ENCODE measurements at places on chromosomes 2 and 18.

DNA sequence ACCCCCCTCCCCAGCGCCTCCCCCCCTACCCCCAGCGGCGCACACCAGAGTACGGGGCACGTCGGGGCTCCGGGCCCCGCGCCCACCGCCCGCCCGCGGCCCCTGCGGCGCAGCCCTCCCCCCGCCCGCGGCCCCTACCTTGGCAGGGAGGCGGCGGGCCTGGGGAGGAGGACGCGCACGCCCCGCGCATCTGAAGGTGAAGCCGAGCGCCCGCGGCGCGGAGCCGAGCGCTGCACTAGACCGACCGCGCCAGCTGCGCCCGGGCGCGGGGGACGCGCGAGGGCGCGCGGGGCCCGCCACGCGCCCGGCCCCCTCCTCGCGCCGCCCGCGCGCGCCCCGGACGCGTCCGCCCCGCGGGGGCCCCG lies at the start of gene ZNF516:
Gene ZNF516 (minus strand): TSS at position 237 of the 365 bp plus-strand sequence. CDS start 52,188 bp downstream, outside the sequence.
- no peak for DNase-seq

GRCh38 chr2:190574169-190574568 lies 39.6 kb upstream of the NEMP2 start:
- DNase-seq = no peak

- no peak for DNase-seq
Observed at GRCh38 chr18:9578306-9578705, 36.1 kb downstream of the PPP4R1 start.

DNA sequence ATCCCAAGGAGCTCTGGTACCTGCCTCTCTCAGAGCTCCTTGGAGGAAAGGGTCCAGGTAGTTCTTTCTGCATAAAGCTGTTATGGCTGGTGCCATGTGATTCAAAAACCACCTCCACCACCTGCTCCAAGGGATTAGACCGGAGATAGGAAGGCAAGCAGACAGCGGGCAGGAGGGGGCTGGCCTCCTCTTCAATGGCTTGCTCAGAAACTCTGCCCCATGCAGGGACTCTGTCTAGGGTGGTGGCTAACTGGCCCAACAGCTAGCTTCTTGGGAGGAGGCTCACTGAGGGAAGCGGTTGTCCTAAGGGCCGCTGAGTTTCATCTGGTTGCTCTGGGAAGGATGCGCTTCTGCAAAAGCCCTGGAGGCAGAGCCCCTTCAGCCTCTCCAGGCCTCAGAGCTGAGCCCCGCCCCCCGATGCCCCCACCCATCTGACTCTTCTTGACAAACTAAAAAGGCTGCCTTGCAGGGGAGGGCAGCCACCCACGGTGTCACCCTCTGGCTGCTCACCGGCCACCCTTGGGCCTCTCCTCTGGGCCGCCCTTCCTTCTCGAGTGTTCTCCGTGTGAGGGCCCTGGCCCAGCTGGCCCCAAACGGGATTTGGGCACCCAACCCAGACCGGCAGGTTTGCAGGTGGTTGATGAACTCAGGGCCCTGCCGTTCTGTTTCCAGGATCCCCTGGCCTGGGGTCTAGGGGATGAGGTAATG lies 90.2 kb downstream of the MCFD2 start:
- DNase-seq = no peak

DNA sequence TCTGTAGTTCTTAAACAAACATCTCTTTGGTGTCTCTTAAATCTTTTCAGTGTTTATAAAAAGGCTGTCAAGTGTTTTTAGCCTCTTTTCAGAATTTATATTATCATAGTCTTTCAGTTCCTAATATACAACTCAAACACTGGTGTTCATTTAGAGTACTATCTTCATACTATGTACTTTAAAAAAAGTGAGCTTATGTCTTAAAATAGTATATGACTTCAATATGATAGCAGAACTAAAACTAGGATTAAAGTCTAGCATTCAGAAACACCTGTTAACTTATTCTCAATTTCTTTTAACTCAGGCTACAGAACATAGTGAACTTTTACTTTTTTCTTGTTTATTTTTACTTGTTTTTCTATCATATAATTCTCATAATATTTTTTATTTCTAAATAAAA lies 14.7 kb upstream of the IKZF2 start:
- no peak for DNase-seq

DNA sequence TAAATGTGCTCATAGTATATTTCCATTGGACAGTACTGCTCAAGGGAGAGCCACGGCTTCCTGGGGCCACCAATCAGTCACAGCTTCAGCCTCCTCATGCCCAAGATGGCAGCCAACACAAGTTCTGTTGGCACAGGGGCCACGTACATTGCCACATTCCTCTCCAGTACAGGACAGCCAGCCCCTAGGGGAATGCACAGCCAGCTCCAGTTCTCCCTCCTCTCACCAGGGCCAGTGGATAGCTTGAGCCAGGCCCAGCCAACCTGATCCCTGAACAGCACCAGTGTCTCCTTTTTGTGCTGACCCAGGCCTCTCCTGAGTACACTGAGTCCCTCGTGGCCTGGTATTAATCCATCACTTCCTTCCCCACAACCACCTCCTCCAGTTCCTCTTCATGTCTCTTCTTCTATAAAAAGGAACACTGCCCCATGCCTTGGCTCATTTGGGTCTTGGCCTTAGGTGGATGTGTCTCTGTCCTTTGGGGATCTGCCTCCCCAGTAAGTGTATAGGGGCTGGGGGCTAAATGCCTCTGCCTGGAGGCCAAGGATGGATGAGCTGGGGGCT lies 168.7 kb downstream of the TNS1 start:
- DNase-seq = no peak

- DNase-seq = no peak
Observed at GRCh38 chr2:102027036-102027980, 35.5 kb downstream of the IL1R2 start.

DNA sequence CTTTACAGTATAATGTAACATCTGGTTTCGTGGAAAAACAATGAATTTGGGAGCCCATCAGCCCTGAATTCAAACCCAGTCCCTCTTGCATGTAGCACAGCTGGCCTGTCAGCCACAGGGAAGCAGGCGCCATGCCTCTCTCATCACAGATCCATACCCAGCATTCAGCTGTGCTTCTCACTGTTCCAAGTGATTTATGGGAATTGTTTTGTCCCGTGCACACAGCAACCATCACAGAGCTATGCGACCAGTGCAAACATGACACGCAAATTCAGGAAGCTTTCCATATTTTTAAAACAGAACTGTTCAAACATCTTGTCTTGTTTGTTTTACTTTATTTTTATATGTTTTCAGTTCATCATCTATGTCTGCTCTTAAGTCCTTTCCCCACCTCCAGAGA lies 496.1 kb downstream of the EIPR1 start:
- no peak for DNase-seq

- DNase-seq = no peak
Observed at GRCh38 chr2:3870222-3870621, 166.8 kb downstream of the DCDC2C start.

- no peak for DNase-seq
Observed at GRCh38 chr2:128315829-128316776, 2.6 kb downstream of the HS6ST1 start.

DNA sequence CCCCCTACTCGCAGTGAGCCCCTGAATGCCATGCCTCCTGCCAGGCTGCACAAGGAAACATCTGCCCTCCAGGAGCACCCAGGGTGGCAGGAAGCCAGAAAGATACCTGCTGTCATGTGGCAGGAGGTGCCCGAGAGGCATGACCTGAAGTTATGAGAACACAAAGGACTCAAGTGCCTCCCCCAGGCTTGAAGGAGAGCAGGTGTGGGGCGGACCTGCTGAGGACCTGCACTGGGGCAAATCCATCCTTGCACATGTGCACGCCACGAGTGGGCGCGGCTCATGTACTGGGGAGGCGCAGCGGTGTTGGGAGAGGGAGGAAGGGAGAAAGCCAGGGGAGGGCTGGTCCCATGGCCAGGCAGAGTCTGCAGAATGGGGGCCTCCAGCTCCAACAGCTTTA lies 26.9 kb downstream of the SDC1 start:
- DNase-seq = no peak

DNA sequence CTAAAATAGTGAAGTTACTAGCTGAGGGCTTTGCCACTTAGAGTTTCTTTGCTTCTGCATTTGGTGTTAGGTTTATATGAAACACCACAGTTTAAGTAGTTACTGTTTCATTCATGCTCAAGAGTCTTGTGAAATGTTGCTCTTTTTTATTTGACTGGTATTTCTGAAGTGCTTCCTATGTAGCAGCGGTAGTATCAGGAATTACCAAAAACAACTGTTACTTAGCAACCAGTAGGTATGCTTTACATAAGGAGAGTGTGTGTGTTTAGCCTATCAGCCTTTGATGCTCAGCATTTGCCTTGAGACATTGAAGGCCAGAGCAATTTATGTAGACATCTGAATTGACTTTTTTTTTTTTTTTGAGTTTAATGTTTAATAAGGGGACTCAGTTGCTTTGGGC lies 3.6 kb downstream of the DIS3L2 start:
- DNase-seq = no peak

DNA sequence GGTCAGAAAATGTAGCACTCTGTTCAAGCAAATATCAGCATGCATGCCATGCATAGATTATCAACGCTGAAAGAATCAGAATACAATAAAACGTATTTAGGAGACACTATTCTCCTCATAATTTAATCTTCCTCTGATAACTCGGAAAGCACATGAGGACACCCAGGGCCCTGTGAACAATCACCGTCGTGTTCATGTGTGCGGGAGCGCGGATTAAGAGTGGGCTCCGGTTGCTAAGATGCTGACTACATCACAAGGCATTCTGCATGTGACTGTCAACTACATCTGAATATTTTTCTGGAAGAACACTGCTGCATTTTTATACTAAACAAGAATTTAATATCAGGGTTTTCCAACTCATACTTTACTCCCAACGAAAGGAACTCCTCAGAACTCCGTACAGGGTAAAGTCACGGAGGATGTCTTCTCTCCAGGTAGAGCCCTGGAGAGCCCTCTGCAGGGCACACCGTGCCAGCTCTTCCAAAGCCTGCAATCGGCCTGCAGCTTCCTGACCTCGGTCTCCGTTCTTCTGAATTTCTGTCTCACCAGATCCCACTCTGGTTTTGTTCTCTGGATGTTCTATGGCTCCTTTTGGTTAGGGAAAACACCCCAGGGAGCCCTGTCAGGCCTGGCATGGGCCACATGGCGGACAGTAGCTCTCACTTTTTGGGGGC lies 59.6 kb downstream of the ZNF516 start:
- DNase-seq = no peak

- no peak for DNase-seq
Observed at GRCh38 chr18:33232318-33232626, 208.2 kb downstream of the CCDC178 start.

GRCh38 chr2:222364285-222364895 lies 60.0 kb upstream of the SGPP2 start:
- no peak for DNase-seq

DNA sequence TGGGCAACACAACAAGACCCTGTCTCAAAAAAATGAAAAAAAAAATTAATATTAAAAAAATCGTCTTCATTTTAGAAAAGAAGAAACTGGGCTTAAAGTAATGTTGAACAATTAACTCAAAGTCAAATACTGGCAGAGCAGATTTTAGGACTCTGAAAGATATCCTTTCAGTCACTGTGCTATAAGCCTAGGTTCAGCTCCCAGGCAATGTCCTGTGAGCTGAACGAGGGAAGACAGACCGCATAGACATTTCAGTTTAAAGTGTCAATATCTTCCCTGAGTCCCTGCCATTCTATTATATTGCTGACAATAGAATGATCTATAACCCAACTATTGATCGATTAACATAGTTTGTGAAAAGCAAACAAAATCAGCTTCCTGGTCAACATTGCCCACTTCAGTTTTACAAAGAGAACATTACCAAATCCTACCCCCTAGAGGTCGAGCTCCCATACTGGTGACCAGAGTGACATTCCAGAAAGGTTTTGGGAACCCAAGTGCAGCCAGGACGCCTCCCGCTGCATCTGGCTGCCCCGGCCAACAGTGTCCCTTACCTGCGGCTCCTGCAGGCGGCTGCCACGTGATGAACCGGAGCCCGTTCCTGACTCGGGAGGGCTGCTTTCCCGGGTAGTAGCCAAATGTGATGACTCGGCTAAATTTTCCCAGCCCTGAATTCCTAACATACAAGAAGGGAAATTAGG lies 639 bp downstream of the MRO start:
- no peak for DNase-seq

DNA sequence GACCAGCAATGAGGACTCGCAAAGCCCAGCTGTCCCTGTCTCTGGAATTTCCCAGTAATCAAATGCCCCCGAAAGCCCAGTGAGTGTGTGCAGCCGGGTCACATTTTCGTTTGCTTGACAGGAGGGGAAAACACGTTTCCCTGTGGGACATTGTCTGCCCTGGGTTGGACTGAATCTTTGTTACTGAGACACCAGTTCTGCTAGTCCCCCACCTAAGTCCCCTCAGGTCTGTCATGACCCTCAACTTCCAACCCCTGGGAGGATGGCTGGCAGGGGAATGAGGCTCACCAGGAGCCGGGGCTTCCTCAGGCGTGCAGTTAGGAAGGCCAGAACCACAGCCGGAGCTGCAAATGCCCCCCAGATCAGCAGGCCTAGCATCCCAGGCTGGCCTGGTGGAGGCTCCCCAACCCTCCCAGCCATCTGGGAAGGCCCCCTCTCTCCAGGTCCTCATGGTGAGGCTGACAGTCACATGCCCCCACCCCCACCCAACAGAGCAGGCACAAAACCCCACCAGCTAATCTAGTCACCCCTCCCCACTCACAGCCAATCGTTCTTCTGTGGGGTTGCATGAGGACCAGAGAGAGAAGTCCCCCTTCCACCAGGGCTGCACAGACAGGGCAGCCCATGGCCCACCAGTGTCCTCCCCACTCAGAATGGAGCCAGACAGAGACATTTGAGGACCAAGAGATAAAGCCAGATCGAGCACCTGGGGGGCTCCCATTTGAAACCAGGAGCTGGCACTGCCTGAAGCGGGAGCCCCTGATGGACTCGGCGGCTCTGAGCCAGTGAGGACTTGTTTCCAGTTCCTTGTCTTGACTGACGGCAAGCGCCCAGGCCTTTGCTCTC lies 33.6 kb downstream of the CYP26B1 start:
- DNase-seq = no peak
